ENCODE measurements at places on chromosomes 13 and 19.

DNA sequence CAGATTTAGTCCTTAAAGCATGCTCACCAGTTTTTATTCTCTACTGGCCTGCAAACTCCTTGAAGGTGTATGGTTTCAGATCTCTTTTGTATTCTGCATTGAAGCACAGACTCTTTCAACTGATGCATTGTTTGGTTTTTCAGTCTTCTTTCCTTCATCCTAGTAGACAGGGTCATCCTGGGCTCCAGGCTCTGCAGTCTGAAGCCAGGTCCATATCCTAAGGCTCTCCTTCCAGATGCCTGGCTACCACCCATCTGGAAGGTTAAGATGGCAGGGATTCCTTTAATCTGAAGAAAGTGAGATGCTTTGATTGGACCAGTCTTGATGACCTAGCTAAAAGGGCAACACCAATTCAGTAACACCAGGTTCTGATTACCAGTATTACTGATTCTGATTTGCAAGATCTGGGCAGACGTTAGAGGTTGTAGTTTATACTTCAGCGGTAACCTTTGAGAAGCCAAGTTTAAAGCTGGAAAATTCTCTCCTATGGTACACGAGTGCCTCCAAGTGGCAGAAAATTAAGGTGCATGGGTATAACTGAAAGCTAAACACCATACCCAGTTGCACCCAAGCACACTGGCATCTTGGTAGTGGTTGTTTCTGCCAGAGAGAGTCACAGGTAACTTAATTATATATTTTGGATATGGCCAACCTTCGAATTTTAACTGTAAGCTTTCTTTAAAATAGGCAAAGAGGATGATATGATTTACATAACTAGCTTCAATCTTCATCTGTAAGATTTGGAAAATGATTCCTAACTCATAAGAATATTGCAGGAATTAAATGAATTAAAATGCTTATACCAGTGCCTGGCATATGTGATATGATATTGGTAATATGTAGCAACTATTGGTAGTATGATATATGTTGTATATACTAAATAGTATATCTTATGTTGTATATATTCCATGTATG lies 1651.9 kb upstream of the MIR17HG start:
- DNase-seq, result no peak

DNA sequence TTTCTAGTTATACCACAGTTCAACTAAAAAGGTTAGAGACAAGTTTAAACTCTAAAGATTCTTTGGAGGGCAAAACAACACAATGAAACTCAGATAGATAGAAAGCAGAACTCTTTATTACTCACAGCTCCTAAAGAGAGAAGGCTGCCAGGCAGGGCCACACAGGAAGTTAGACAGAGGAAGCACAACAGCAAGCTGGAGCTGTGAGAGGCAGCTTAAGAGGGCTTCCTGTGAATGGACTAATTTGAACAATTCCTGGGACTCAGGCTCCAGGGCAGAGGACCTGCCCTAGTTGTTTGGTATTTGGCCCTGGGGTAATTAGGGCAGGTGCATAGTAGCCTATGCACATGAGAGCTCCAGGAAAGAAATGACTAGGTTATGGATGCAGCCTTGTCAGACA lies 803.6 kb downstream of the DIAPH3 start:
- DNase-seq, result no peak

GRCh38 chr19:49497047-49497788 lies 984 bp downstream of the RPS11 start:
- no peak for DNase-seq

DNA sequence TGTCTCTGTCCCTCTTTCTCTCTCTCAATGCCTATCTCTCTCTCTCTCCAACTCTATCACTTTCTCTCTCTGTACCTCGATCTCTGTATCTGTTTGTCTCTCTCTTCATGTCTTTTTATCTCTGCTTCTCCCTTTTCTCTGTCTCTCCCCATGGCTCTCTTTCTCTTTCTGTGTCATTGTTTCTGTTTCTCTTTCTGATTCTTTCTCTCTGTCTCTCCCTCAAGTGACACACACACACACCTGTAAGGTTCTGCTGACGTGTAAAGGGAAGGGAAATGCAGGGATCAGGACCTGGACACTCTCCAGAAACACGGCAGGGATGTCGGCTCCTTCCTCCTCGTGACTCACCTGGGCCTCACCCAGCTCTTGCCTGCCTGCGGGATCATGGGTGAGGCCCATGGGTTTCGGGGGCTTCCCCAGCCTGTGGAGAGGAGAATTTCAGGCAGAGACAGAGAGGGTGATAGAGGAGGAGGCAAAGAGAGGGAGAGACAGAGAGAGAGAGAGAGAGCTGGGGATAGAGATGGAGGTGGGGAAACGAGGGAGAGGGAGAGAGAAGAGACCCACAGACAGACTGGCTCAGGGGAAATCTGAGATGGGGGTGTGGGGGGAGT lies 5.4 kb upstream of the PLAUR start:
- DNase-seq, result no peak

GRCh38 chr13:24012648-24013047 lies 115.3 kb upstream of the C1QTNF9B start:
- no peak for DNase-seq

- no peak for DNase-seq
Measured at GRCh38 chr13:51551416-51551815, 32.8 kb upstream of the WDFY2 start.

DNA sequence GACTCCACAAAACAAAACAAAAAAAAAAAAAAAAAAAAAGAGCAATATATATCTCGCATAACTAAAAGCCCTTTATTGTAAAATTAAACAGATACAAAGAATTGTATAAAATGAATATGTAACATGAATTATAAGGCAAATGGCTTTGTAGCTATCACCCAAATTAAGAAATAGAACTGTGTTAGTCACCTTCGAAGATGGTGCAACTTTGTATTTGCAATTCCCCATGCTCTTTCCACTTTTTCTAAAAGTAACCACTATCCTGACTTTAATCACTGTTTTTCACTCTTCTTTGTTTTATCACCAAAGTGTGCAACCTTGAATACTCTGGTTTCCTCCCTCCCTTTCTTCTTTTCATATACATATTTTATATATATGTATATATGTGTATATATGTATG lies 57.1 kb upstream of the HTR2A start:
- DNase-seq, result no peak

- DNase-seq, result peak; percentile 98
Measured at GRCh38 chr19:39833464-39834286, at the start of gene DYRK1B. Gene DYRK1B, minus strand, starts transcription at chr19:39834162. Its CDS starts 2,295 bp downstream, at chr19:39831867.

DNA sequence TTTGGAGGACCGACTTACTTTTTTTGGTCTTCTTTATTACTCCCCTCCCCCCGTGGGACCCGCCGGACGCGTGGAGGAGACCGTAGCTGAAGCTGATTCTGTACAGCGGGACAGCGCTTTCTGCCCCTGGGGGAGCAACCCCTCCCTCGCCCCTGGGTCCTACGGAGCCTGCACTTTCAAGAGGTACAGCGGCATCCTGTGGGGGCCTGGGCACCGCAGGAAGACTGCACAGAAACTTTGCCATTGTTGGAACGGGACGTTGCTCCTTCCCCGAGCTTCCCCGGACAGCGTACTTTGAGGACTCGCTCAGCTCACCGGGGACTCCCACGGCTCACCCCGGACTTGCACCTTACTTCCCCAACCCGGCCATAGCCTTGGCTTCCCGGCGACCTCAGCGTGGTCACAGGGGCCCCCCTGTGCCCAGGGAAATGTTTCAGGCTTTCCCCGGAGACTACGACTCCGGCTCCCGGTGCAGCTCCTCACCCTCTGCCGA lies 409 bp downstream of the FOSB start:
- no peak for DNase-seq

GRCh38 chr13:113273851-113274590 lies 23.0 kb upstream of the LAMP1 start:
- DNase-seq, result no peak

DNA sequence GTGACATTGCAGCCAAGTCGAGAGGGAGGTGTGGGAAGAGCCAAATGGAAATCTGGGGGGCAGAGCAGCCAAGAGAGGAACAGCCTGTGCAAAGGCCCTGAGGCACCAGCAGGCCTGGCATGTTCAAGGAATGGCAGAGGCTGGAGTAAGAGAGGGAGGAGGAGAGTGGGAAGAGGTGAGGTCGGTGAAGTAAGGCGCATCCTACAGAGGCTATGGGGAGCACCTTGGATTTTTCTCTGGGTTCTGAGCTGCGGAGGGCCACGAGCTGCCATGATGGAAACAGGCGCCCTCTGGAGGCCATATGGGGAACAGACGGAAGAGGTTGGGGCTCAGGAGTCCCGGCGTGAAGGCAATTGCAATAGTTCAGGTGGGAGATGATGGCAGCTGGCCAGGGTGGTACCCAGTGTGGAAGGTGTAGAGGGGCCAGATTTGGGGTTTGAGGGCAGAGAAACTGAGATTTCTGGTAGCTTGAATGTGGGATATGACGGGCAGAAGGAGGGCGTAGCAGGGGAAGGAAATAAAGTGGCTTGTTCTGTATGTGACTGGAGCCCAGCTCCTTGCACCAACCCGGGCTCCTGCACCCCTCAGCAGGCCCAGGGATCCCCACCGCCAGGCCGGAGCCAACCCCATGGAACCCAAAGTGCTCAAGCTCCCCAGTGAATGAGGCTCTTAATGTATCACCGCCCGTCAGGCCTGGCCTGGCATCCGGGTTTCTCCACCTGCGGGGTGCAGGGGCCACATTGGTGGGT lies 20.5 kb upstream of the STRN4 start:
- DNase-seq, result no peak

- DNase-seq, result peak; percentile 93
Measured at GRCh38 chr19:44002566-44003460, at the start of gene ZNF230. Gene ZNF230, plus strand, starts transcription at chr19:44002957. Its CDS starts 4,122 bp downstream, at chr19:44007079.

DNA sequence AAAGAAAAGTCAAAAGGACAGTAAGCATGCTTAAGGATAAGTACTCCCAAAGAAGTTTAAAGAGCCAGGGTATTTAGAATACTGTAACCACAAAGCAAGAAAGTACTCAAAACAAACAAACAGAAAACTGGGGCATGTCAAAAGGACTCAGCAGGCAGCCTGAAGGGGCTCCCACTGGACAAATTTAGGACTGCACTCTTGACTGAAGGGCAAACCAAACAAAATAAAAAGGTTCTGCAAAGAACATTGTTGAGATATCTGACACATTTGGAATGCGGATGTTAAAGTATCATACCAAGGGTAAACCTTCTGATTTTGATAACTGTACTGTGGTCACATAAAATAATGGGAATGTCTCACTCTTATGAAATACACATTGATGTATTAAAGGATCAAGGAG lies 157.4 kb downstream of the TNFSF13B start:
- DNase-seq, result no peak

DNA sequence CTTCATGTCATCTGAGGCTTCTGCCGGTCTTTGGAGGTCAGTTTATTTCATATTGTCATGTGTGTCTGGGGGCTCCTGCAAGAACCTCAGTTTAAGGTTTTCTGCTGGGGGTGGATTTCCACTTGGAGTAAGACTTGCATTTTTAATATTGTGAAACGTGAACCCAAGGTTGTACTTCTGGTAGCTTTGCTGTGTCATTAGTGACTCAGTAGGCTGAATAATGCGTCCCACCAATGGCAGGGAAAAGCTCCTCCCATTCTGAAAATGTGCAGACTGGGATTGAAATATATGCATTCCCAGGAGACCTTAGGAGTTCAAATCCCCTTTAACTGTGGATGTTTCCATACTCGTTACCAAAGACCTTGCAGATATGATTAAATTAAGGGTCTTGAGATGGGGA lies 46.2 kb downstream of the ING1 start:
- no peak for DNase-seq
